ENCODE measurements at places on chromosomes 1 and 21.

DNA sequence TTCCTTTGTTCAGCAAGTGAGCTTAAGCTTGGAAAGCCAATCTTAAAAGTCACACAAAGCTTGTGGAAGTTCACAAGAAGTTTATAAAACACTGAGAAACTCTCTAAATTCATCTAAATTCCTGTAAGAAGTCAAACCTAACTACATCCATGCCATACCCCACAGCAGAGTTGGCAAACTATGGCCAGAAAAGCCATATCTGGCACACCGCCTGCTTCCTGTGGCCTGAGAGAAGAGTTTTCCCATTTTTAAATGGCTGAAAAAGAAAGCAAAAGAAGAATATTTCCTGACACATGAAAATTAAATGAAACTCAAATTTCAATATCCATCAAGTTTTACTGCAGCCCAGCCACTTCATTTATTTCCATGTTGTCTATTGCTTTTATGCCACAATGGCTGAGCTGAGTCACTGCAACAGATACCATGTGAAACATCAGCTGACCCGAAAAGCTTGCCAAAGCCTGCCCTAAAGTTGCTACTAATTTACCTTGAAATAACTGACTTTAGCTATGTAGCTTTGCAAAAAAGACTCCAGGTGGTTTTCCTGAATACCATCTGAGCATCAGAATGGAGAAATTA is 237.1 kb downstream of the SLC45A1 start:
- no peak for DNase-seq

- DNase-seq = no peak
Observed at GRCh38 chr1:85179522-85179921, 21.3 kb downstream of the SYDE2 start.

DNA sequence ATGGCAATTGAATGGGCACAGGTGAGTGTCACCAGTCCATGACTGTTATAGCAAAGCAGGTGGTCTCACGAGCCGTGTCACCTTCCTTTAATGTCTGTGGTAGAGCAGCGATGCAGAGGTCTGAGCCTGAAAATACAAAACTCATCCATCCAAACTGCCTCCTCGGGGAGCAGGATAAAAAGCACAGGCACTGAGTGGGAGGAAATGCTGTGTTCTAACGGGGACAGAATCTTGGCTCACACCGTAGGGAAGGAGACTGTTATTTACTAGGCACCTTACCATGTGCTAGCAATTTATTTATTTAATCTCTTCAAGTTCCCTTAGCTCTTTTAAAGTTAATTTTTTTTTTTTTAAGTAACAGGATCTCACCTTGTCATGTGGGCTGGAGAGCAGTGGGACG is 1.2 kb downstream of the ASCL5 start:
- DNase-seq = no peak

- DNase-seq = no peak
Observed at GRCh38 chr21:34280389-34280795, 83.4 kb upstream of the KCNE2 start.

DNA sequence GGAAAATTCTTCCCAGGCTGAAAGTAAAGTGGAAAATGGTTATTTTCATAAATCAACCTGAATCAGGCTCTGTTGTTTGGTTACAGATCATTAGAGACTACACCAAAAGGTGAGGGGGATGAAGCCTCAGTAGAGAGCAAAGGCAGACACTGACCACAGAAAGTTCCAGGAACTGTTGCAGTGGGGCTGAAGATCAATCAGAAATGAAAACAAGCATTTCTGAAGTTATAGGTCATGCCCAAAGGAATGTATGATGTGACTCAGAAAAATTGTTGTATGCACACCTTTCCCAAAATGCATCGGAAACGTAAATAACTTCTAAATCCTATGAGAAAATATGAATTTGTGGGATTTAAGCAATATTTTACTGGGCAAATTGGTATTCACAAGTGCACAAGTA is 63.3 kb downstream of the FYB2 start:
- DNase-seq = no peak

GRCh38 chr1:47580451-47580995 is 142.7 kb downstream of the FOXD2 start:
- no peak for DNase-seq

- DNase-seq = no peak
Observed at GRCh38 chr1:20058531-20058930, 11.5 kb upstream of the PLA2G5 start.

- no peak for DNase-seq
Observed at GRCh38 chr1:195569934-195570333, 1038.3 kb downstream of the KCNT2 start.
